ENCODE measurements at places on chromosomes 6 and 20.

- DNase-seq, result no peak
These were observed 224.8 kb upstream of the MAP3K7 start for GRCh38 chr6:90811596-90812226.

GRCh38 chr6:118896339-118897136 lies 2.6 kb downstream of the ASF1A start:
- DNase-seq, result peak; percentile 68

DNA sequence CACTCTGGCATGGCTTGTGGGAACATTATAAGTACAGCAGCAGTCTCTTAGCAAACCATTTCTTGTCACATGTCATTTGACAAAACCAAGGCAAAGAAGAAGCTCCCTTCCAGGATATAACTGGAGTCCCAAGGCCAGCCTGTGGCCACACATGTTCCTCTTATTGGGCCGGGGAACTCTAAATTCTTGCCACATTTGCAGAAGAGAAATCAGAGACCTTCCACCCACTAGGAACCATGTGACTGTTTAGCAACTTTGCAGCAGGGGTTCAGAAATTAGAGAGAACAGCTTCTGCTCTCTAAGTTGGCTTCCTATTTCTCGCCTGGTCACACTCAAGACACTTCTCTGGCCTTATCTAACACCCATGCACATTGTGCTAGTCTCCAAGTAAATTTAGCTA lies 20.4 kb upstream of the MEP1A start:
- no peak for DNase-seq

DNA sequence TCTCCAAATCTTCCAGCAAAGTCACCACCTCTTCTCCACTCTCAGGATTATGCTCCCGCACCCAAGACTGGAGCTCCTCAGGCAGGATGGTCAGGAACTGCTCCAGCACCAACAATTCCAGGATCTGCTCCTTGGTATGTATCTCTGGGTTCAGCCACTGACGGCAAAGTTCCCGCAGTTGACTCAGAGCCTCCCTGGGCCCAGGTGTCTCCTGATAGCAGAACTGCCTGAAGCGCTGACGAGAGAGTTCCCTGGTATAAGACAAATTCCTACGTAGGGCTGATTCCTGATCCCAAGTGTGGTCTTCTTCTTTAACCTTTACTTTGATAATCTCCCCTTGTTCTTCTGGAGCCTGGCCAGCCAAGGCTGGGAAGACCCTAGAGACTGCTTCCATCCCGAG lies 60.6 kb downstream of the GPX5 start:
- no peak for DNase-seq

GRCh38 chr20:41191562-41192500 lies 54.5 kb downstream of the PLCG1 start:
- DNase-seq, result no peak

GRCh38 chr6:15096894-15097837 lies 148.7 kb upstream of the JARID2 start:
- DNase-seq, result peak; percentile 1

DNA sequence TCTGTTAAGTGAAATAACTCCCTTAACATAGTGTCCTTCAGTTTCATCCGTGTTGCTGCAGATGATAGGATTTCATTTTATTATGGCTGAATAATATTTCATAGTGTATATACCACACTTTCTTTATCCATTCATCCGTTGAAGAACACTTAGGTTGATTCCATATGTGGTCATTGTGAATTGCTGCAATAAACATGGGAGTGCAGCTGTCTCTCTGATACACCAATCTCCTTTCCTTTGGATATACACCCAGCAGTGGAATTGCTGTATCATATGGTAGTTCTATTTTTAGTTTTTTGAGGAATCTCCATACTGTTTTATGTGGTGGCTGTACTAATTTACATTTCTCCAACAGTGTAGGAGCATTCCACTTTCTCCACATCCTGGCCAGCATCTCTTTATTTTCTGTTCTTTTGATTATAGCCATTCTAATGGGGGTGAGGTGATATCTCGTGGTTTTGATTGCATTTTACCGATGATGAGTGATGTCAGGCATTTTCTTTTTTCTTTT lies 193.2 kb downstream of the SLC16A10 start:
- DNase-seq, result no peak

DNA sequence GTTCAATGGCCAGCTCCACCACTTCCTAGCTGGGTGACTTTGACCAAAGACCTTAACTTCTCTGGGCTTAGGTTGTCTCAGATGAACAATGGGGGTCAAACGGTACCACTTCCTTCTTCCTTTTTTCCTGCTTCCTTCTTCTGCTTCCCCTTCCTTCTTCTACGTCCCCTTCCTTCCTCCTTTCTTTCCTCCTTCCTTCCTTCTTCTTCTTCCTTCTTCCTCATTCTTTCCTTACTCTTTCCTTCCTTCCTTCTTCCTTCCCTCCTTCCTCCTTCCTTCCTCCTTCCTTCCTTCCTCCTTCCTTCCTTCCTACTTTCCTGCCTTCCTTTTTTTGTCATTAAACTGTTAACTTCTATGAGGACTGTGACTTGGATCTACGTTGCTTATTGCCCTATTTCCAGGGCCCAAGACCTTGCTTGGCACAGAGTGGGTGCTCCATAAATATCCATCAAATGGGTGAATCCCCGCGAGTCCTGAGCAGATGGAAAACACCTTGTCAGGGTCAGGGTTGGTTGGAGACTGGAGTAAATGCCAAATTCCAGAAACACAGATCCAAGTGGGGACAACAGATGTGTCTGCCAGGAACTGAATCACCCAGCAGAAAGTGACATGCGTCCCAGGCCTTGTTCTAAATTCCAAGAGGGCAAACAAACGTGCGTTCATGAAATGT lies 243.3 kb downstream of the PREX1 start:
- no peak for DNase-seq

DNA sequence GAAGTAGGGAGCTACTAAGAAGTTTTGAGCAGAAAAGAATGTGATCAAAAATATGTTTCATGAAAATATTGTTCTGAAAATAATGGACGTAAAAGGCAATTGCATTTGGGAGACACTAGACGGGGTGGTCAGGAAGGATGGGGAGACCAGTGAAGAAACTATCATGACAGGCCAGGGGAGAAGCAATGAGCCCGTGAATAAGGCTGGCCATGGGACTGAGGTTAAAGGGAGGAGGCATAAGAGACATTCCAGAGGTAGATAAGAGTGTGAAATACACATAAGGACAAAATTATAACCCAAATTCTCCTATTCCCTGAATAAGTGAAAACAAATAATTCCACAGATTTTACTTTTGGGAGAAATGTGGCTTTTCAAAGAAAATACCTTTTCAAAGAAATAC lies 51.7 kb downstream of the MARCKS start:
- peak; percentile 20 for DNase-seq
